ENCODE measurements at places on chromosomes 11 and 22.

DNA sequence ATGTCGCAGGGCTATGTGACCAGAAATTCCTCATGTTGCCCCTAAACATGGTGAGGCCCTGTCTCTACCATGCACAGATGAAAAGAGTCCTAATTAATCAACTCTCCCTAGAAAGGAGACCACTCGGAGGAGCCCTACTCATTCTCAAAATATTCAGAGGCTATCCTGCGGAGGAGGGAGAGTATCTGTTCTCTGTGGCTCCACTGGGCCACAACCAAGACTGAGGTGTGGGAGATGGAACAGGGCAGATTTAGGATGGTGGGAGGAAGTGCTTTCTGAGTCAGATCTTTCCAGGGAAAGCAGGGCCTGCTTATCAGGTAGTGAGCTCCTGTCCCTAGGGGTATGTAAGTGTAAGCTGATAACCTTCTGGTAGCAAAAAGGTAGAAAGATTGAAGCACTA, 37.0 kb upstream of the PRDM11 start:
- DNase-seq: no peak

GRCh38 chr11:89536926-89537325, 45.8 kb upstream of the NOX4 start:
- no peak for DNase-seq

DNA sequence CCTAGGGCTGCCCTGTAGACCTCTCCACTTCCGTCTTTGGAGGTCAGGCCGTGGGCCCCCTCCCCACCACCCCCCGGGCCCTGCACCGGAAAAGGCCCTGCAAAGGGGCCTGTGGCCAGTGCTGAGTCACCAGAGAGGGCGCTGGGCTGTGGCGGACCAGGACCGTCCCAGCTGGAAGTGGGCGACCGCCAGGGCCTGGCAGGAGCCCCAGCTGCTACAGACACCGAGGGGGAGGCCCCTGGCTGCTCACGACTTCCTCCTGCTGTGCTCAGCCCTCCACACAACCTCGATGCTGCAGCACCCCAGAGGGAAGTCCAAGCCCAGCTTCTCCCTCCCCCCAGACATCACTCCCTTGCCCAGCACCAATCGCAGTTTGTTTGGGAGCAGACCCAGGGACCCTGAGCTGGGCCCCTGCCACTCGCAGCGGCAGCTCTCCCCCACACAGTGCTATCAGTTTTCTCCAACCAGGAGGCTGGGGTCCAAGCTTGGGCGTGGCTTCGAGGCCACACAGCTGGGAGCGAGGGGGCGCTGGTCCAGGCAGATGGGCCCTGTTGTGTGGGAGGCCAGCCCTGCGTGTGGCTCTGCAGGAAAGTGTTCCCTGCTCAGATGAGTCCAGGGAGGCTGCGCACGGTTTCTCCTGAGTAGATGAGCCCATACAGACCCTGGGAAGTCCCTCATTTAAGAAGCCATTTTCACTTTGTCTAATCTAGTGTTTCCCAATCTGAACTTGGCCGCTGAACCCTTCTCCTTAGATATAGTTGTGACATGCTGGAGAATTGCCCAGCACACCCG, 5.6 kb upstream of the SH3BP1 start:
- DNase-seq: peak; percentile 91

DNA sequence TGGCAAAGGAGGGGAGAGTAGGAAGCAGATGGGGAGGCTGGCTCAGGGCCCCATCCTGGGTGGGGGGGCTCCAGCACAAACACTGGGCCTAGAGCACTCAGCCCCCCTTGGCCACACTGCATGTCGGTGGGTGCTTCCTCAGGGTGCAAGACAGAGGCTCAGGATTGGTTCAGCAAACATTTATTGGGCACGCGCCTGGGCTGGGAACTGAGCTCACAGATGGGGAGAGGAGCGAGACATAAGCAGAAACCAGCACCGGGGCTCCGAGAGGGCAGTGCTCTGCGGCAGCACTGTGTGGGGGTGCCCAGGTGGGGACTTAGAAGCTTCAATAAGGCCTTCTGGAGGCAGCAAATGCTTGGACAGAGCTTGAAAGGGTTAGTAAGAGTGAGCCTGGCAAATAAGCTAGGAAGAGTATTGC, 12.1 kb upstream of the EHD1 start:
- DNase-seq: no peak

DNA sequence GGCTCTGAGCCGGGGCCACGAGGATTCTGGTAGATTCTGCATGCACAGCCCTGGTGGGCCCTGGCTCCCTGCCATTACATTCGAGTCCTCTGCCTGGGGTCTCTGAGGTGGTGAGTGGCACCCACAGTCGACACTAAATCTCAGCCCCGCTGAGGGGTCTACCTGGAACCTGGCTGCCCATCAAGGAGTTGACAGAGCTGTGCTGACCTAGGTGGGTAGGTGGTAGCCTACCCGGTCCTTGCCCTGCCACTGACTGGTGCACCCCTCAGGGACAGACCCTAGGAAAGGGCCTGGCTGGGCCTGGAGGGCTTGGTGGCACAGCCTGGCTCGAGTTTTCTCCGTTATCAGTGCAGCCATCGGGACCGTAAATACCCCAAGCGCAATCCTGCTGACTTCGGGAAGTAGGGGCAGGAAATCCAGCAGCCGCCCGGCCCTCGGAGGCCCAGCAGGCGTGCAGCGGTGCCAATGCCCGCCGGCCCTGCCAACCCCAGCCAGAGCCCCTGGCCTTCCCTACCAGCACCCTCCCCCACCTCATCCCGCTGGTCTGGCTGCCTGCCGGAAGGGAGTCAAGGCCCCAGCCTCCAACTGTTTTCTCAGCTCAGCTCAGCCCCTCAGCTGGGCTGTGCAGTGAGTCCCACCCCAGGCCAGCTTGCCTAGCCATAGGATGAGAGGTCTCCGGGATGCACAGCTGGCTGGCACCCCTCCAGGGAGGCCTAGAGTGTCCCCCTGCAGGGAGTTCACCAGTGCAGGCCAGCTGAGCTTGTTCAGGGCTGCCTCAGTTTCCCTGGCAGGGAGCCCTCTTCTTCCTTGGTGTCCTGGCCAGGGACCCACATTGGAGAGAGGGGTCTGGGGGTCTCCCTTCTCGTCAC, 80.4 kb upstream of the KCNQ1OT1 start:
- no peak for DNase-seq

GRCh38 chr11:2816523-2816922, 69.1 kb downstream of the CDKN1C start:
- DNase-seq: no peak

GRCh38 chr11:13098063-13098462, 88.9 kb downstream of the RASSF10 start:
- no peak for DNase-seq

All from EH (cell line).